Activated naive CD4-positive, alpha-beta T cell (primary cell): ENCODE measurements at places on chromosomes 6 and 20.

DNA sequence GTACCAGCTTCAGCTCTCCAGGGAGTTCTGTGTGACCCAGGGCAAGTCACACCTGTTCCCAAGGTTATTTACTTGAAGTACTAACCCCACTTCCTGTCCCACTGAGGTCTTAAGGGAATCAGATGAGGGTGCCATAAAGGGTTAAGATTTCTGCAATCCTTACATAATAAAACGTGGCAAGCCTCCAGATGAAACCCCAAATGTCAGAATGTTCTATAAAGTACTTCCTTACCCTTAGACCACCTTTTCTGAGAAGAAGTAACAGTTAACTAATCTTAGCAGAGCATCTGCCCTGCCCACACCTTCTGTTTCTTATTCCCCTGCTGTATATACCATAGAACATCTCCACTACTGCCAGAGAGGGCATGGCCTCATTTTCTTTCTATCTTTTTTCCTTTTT is 6.0 kb upstream of the AVP start:
- DNase-seq, result no peak

DNA sequence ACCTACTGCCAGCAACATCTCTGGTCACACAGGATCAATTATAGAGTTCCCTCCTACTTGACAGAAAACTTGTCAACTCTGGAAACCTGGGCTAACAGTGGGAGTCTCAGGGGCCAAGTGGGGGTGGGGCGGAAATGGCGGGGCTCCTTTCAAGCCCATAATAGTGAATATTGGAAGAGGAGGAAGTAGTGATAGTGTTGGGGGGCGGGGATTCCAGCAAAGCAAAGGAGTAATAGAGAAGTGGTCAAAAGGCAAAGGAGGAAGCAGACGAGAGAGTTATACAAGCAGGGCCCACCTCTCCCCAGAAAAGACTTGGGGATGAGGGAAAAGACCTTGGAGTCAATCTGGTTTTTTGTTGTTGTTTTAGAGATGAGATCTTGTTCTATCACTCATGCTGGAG is 2.1 kb downstream of the DEF6 start:
- peak; percentile 12 for DNase-seq

DNA sequence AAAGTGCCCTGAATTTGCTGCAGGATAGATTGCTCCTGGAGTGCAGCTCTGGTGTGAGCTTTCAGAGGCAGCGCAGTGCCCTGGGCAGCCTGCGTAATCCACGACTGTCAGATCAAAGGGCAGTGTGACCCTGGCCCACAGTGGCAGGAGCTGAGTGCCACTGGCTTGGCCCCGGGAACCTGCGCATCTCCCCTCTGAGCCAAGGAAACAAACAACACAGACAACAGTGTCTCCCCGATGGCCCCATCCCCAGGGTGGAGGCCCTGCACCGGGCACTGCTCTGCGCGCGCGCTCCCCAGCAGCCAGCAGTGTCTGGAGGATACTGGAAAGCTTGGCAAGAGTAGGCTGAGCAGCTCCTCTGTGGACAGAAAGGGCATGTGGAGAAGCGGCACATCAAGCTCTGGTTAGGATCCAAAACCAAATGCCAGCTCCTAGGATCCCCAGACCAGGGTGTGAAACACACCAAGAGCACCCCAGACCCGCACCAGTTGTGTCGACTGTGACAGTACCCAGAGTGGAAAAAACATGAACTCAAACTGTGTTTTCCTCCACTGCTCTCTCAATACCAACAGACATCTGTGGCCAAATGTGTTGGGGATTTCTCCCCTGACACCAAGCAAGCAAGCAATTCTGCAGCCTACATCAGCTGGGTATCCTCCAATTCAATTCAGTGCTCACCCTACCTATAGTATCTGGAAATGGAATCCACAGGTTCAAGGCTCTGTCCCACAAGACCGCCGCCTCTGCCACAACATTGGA is 26.7 kb downstream of the RBCK1 start:
- DNase-seq, result no peak

DNA sequence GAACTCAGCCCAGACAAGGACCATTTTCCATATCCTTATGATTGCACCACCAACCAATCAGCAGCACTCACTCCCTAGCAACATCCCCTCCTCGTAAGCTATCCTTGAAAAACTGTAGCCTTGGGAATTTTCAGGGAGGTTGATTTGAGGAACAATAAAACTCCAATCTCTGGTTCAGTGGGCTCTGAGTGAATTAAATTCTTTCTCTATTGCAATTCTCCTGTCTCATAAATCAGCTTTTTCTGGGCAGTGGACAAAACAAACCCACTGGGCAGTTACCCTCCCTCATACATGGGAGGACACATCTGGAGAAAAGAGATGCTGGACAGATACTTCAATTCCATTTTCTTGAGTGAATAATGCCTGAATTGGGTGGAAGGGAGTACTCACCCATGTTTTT is 115.4 kb upstream of the STXBP5 start:
- DNase-seq, result no peak

DNA sequence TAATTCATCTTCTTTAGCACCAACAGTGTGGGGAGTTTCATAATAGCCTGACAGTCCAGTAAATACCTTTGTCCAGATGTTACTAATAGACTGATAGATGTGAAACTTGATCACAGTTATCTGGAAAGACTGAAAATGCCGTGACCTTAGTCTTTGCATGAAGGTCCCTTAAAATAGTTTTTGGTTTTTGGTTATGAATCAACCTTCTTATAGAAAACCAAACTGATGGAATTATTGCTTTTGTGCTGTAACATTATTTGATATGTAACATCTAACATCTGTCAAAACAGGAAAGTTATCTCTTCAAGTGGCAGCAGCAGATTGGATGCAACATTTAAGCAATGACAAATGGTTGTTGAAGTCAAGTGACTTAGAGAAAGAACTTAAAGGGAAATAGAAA is 190.4 kb downstream of the DOK5 start:
- DNase-seq, result no peak

- no peak for DNase-seq
Measured at GRCh38 chr6:46795816-46796215, 2.6 kb downstream of the MEP1A start.

GRCh38 chr20:49285233-49285668 is 7.4 kb upstream of the ZNFX1 start:
- DNase-seq, result no peak

DNA sequence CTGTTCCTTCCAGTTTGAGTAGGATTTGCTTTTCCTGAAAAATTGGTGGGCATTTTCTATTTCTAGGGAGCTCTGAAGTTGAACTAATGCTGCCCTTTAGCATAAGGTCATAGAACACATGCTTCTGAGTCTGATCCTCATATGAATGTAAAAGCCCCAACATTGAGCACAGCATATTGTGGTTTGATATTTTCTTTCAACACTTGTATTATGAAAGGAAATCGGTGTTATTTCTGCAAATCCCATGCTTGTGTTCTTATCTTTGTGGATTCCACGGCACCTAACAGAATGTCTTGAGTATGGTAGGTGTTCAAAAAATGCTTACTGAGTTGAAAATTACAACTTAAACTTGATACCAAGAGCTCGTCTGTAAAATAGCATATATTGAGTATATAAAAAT is 85.8 kb downstream of the TRMT11 start:
- no peak for DNase-seq
